ENCODE measurements at places on chromosomes 3 and 15.

DNA sequence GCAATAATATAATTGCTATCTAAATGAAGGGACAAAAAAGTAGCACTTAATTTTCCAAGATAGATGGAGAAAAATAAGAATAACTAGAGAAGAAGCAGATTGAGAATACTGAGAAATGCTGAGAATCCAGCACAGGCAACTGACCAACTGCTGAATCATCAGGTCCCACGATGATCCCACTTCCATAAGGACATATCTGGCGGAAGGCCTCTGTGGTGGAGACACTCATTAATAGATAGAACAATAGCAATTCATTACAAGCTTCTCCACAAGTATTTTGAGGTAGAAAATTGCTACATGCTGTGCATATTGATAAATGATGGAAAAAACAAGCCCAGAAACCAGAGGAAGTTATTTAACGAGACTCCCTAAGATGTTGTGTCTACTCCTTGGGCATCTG, 105.9 kb downstream of the DUT start:
- DNase-seq: no peak

DNA sequence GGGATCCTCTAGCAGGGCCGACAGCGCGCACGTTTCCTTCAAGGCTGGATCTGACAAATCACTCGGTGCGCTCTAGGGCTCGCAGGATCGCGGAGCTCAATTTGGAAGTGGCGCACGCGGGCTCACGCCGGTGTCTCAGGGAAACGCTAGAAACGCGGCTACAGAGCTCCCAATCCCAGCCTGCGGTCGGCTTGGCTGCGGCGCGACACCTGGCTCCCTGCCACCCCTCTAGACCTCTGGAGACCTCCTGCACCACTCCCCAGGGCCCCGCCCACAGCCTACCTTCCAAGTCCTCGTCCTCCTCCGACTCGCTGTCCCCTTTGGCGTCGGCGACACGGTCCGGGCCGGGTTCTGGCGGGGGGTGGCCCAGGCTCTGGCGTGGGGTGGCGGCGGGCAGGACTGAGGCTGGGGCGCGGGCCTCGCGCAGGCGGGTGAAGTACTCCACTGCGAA, 596 bp downstream of the PRKAR2A start:
- DNase-seq: peak; percentile 2

GRCh38 chr15:62254137-62254934, 89.3 kb upstream of the C2CD4B start:
- peak; percentile 3 for DNase-seq

DNA sequence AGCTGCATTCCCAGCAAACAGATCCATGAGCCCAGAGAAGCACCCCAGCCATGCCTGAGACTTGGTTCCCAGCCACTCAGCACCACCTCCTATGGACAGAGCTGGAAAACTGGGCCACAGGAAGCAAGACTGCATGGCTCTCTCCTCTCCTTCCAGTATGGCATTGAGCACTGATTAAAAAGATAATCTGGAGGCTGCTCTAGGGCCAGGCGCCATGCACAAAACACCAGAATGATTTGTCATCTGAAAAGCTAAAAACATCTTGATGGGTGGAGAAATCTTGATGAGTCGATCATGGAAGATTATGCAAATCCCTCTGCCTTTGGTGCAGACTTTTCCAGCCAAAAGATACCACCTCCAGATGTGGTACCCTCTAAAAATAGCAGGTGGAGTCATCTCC, 62.7 kb upstream of the MRPS22 start:
- no peak for DNase-seq

- DNase-seq: no peak
These were observed 242.1 kb downstream of the ZIC1 start for GRCh38 chr3:147651107-147651778.

GRCh38 chr15:36059596-36059995, 513.6 kb upstream of the DPH6 start:
- DNase-seq: no peak

DNA sequence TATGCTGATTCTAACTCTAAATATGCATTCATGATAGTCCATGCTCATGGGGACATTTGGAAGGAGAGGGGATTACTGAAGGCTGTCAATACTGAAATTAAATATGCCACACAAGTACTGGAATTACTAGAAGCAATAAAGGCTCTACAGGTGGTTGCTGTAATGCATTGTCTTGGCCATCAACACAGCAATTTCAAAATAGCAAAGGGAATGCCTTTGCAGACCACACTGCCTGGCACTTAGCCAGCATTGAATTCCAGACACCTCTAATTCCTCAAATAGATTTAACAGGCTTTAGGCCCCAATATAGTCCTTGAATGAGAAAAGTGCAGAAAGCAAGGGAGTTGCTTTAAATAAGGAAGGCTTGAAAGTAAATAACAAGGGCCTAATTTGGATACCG, 115.8 kb upstream of the PLCL2 start:
- DNase-seq: no peak

- DNase-seq: no peak
These were observed 39.6 kb downstream of the CCDC54 start for GRCh38 chr3:107416886-107417285.

- DNase-seq: no peak
These were observed 111.5 kb upstream of the SELENOK start for GRCh38 chr3:54003136-54003535.

- no peak for DNase-seq
These were observed 49.4 kb downstream of the MYZAP start for GRCh38 chr15:57640930-57641682.

- no peak for DNase-seq
These were observed 33.8 kb upstream of the FAH start for GRCh38 chr15:80118956-80119355.

- DNase-seq: no peak
These were observed 56.2 kb downstream of the SLC6A6 start for GRCh38 chr3:14458434-14459275.
